Trophoblast cell (in vitro differentiated cells and primary cell): ENCODE measurements at places on chromosomes 12 and 14.

- no peak overlapping the region for H3K4me3 ChIP-seq
- no peak for DNase-seq
- no peak overlapping the region for H3K27ac ChIP-seq
- H3K36me3 ChIP-seq: no peaks in the 10 kb centered on the region
Observed at GRCh38 chr12:68978678-68979077, 45.7 kb upstream of the CPM start.

DNA sequence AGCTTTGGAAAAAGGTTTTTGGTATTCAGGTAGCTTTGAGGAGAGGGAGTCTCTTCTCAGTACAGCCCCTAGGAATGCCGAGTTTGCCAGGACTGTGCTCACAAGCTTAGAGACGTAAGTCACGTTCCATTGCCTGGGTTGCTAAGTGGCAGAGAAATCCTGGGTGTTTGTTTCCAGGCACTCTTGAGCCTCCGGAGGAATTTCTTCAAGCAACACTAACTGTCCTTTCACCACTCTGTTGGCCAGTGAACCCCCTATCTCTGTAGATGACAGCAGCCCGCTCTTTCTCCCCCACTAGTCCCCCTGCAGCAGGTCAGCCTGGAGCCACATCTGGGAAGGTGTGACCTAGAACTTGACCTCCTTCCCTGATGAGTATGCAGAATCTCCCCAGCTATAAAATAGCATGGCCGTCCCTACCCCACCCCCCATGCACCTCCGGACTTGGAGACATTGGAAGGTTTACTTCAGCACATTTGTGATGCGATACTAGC is 162.7 kb downstream of the ZFP36L1 start:
- no peaks in the 10 kb centered on the region for H3K36me3 ChIP-seq
- peaks cover 70% of the 10 kb centered on the region for H3K4me1 ChIP-seq
- peak; percentile 81 for DNase-seq
- peak overlapping the region; percentile 99 for H3K27ac ChIP-seq

GRCh38 chr12:108190529-108190928 is 61.4 kb downstream of the WSCD2 start:
- H3K4me3 ChIP-seq: no peak overlapping the region
- H3K4me1 ChIP-seq: no peaks in the 10 kb centered on the region
- H3K27me3 ChIP-seq: no peaks in the 10 kb centered on the region
- H3K27ac ChIP-seq: no peak overlapping the region
- no peak for DNase-seq
- H3K36me3 ChIP-seq: no peaks in the 10 kb centered on the region

DNA sequence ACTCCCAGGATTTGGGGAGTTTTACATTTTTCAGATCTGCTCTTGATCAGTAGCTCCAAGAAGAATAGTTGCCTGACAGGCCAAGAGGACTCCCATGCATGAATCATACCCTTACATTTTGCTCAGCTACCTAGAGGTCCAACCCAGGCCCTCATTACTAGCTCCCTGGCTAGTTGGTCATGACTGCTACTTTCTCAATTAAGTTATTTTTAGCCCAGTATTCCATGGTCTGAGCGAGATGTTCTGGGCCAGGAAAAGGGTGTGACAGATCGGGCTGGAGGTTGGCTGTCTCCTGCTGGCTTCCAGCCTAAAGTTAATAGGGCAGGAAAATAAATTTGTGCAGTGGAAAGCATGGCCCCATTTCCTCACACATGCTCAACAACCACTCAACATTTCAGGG is 379.2 kb downstream of the GRIN2B start:
- no peaks in the 10 kb centered on the region for H3K4me1 ChIP-seq
- no peaks in the 10 kb centered on the region for H3K36me3 ChIP-seq
- H3K27me3 ChIP-seq: no peaks in the 10 kb centered on the region
- H3K4me3 ChIP-seq: no peak overlapping the region
- peak; percentile 13 for DNase-seq

- no peak overlapping the region for H3K27ac ChIP-seq
- no peaks in the 10 kb centered on the region for H3K4me1 ChIP-seq
- no peaks in the 10 kb centered on the region for H3K27me3 ChIP-seq
- H3K4me3 ChIP-seq: no peak overlapping the region
- DNase-seq: no peak
- H3K36me3 ChIP-seq: no peaks in the 10 kb centered on the region
Observed at GRCh38 chr12:128402486-128403243, 135.7 kb downstream of the TMEM132C start.

- H3K27me3 ChIP-seq: no peaks in the 10 kb centered on the region
- H3K27ac ChIP-seq: peak overlapping the region; percentile 61
- H3K36me3 ChIP-seq: no peaks in the 10 kb centered on the region
- no peaks in the 10 kb centered on the region for H3K4me1 ChIP-seq
- H3K4me3 ChIP-seq: no peak overlapping the region
Observed at GRCh38 chr12:89574736-89575208, 48.9 kb upstream of the POC1B start.

DNA sequence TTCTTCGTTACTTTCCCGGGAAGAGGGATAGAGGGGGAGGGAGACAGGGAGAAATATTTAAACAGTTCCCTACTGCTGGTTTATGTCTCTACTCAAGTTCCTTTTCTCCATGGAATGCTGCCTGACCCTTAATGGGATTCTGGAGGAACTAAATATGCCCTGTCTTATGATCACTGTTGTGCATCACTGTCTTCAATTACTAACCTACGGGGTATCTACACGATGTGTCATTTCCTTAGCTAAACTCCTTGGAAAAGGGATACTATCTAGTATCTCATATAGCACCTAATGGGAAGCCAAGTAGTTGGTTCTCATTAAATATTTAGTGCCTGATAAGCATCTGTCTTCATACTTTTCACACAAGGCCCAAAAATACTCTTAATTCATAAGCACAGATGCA is 37.5 kb upstream of the FBLN5 start:
- no peak for DNase-seq
- H3K4me3 ChIP-seq: no peak overlapping the region
- no peak overlapping the region for H3K27ac ChIP-seq
- H3K4me1 ChIP-seq: no peaks in the 10 kb centered on the region
- H3K36me3 ChIP-seq: peaks cover 4% of the 10 kb centered on the region
- H3K27me3 ChIP-seq: no peaks in the 10 kb centered on the region

GRCh38 chr12:122355706-122356105 is 66.8 kb downstream of the CLIP1 start:
- DNase-seq: no peak
- no peaks in the 10 kb centered on the region for H3K27me3 ChIP-seq
- no peaks in the 10 kb centered on the region for H3K4me1 ChIP-seq
- no peak overlapping the region for H3K4me3 ChIP-seq
- peaks cover 36% of the 10 kb centered on the region for H3K36me3 ChIP-seq

- H3K4me3 ChIP-seq: no peak overlapping the region
- no peak overlapping the region for H3K27ac ChIP-seq
- DNase-seq: peak; percentile 56
- H3K27me3 ChIP-seq: no peaks in the 10 kb centered on the region
Observed at GRCh38 chr12:99259040-99259934, 388.3 kb upstream of the GARIN6 start.

DNA sequence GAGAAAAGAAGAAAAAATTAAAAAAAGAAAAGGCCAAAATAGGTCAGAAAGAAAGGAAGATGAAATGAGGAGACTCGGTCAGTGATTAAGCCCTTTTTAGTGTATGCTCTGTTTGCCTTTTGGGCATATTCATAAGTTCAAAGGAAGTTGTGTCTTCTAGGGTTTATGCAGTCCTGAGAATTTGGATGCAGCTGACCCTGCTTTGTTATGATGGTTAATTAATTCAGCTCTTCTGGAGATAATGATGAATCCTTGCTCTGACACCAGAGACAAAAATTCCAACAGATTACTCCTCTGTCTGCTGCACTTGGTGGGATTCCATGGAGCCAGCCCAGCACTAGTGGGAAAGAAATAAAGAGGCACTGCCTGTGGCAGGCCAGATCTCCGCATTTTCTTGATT is 4.5 kb upstream of the SLC7A8 start:
- H3K27me3 ChIP-seq: no peaks in the 10 kb centered on the region
- H3K36me3 ChIP-seq: no peaks in the 10 kb centered on the region
- no peak overlapping the region for H3K27ac ChIP-seq

- no peak overlapping the region for H3K27ac ChIP-seq
- H3K4me1 ChIP-seq: no peaks in the 10 kb centered on the region
- no peak for DNase-seq
Observed at GRCh38 chr12:129393357-129393937, 510.4 kb downstream of the TMEM132D start.
